ENCODE measurements at places on chromosomes 12 and 14. TPM values are rescaled to one million over a fixed set of nuclear protein-coding genes. Genes with fewer than 3 reads are reported as not detected.

DNA sequence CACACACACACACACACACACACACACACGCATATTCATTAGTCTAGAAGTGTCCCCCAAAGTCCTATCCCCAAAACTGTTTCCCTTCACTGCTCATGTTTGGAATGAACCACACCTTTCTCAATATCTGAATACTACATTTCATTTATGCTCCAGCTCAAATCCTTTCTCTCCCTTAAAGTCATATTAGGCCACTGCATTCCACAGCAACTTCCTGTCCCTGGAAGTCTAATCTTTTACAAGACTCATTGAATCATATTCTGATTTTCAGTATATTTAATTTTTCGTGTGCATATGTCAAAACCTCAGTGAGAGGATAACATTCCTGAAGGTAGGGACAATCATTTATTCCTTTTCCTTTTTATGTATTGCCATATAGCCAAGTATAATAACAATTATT is 155.6 kb upstream of the LMNTD1 start:
- no peak for DNase-seq

GRCh38 chr12:122327494-122328385 is 61.4 kb upstream of the VPS33A start:
- DNase-seq, result no peak

FAM186B gene
- total RNA-seq, result 0.72 TPM

NTN4 gene
- total RNA-seq, result 45.1 TPM

GRCh38 chr12:32896432-32897280 is at the start of gene PKP2:
Gene PKP2, minus strand, starts transcription at chr12:32896777. Its CDS starts 46 bp downstream, at chr12:32896731.
- DNase-seq, result peak; percentile 62

MYF5 gene
- total RNA-seq, result not detected

- no peak for DNase-seq
Observed at GRCh38 chr12:65171870-65172269, 2.5 kb downstream of the LEMD3 start.

FOXG1 gene
- under 0.01 TPM for total RNA-seq

DNA sequence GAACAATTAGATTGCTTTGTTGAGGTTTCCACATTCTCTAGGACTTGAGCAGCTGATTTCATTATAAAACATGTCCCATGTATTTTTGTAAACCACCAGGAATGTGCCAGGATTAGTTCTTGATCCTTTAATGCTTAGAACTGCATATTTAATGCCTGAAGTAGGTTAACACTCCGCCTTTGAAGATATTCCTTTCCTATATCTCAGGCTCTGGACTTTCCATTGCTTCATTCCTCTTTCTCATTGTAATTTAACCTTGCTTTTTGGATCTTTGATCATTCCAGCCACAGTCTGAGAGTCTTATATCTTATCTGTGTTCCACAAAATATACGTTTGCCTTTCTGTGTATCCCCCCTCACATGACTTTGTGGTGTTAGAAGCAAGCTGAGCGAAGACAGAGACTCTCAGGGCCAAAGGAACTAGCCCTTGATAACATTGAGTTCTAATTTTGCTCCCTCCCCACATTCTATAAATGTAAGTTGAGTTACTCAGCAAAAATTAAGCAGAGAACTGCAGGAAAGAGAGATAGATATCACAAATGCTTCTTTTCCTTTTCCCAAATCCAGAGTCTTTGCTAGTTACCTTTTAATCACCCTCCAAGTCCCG is 2.4 kb upstream of the CLEC1B start:
- DNase-seq, result peak; percentile 43

- DNase-seq, result no peak
Observed at GRCh38 chr12:14886271-14886670, 617 bp upstream of the MGP start.

TFCP2 gene
- 8.3 TPM for total RNA-seq

OR4E1 gene
- total RNA-seq, result not detected

TAS2R14 gene
- total RNA-seq, result 7.2 TPM

ABHD12B gene
- not detected for total RNA-seq

DNA sequence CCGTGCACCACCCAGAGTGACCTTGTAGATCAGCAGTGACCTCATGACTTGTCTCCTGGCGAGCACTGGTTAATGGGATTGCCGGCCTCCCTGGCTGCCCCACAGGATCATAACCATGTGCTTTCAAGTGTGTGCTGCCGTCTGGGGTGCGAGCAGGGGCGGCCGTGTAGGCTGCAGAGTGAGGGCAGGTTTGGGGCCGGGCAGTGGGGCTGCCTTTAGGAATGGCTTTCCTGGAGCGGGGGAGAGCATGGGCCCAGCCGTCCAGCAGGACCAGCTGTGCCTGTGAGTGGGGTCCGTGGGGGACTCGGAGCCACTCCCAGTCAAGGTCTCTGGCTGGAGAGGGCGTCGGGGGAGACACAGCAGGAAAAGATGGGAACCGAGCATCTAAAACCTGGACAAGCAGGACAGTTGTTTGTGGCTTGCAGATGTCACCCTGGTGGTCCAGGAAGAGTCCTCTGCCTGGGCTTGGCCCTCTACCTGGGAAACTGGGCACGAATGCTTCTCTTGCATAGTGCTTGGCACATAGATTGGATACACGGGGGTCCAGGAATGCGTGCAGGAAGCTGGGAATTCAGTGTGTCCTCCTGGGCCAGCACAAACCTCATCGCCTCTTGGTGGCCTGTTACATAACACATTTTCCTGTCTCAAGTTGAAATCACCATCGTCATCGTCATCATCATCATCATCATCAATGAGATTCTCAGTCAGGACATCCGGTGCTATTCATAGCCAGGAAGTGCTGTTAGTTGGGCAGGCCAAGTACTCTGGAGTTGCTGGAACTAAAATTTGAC is 96.0 kb downstream of the ADGRD1 start:
- peak; percentile 72 for DNase-seq

DNA sequence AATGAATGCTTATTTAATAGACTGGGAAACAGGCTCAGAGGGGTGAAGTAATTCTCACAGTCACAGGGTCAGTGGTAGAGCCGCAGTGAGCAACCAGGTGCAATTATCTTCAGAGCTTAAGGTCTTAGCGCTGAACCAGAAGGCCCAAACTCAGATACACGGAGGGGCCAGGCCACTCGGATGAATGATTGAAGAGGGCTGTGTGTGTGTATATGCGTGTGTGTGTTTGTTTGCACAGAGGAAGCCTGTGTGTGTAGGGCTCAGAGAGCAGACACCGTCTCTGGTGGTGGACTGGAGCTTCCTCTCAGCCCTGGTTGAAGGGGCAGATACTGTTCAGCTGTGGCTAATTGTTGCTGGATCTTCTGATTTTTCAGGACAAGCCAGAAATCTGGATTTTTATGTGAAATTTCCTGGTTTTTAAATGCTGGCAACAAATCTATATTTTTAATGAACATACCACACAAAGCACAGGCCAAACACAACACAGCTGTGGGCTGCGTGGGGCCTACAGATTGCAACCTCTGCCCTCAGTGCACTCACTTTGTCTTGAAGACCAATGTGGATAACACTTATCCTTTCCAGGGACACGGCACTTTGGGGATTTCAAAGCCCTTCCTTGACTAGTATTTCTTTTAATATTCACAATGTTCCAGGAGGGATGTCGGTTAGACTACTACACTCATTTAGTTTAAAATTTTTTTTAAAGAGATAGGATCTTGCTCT is 94.5 kb upstream of the NRXN3 start:
- DNase-seq, result no peak

GRCh38 chr12:122793685-122794106 is 19.3 kb downstream of the CCDC62 start:
- peak; percentile 91 for DNase-seq

- DNase-seq, result peak; percentile 65
Observed at GRCh38 chr12:57740656-57741412, 2.3 kb upstream of the AGAP2 start.

DNA sequence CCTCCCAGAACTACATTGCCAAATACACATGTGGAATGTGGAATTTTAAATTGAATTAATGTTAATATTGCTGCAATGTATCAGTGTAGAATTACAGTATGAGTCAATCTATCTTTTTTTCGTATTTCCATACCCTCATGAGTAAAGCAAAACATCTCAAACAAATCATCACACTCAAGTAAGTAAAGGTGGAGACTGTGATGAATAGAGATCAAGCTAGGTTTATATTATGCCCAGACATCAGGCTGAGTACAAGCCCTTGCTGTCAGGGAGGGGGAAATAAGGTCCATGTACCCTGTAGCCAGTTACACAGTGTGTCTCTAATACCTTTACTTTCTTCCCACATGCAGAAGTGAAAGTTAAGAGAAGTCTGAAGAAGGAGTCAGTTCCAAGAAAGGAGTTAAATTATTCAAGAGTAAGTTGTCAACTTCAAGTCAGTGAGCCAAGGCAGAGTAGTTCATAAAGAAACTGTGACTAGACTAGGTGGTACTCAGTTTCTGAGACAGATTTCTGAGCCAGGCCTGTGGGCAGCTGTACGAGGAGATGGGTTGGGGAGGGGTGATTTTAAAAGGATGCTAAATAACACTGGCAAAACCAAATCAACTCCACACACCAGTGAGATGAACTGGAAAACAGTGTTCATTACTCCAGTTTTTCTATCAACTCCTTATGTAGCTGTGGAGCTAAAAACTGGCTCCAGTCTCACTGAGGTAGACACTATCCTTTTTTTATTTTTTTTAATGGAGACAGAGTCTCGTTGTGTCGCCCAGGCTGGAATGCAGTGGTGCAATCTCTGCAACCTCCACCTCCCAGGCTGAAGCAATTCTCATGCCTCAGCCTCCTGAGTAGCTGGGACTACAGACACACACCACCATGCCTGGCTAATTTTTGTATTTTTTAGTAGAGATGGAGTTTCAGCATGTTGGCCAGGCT is 23.8 kb upstream of the STK38L start:
- peak; percentile 37 for DNase-seq

HOXC6 gene
- 5.6 TPM for total RNA-seq

- no peak for DNase-seq
Observed at GRCh38 chr14:89720076-89720687, 234.3 kb downstream of the EFCAB11 start.

RND1 gene
- 0.29 TPM for total RNA-seq

- DNase-seq, result peak; percentile 98
Observed at GRCh38 chr12:107317751-107318555, 224.6 kb upstream of the CRY1 start.

GRCh38 chr14:100839681-100840111 is 13.8 kb downstream of the MEG3 start:
- peak; percentile 32 for DNase-seq

OR4E2 gene
- total RNA-seq, result not detected

PIWIL1 gene
- total RNA-seq, result not detected

GRCh38 chr14:59318908-59319307 is 130.4 kb downstream of the DAAM1 start:
- no peak for DNase-seq

GRCh38 chr12:12180575-12180974 is 86.3 kb downstream of the LRP6 start:
- no peak for DNase-seq

GRCh38 chr12:6868211-6869048 is 1.1 kb downstream of the TPI1 start:
- peak; percentile 89 for DNase-seq

GRCh38 chr14:38973083-38973700 is 129.8 kb downstream of the SEC23A start:
- no peak for DNase-seq

DNA sequence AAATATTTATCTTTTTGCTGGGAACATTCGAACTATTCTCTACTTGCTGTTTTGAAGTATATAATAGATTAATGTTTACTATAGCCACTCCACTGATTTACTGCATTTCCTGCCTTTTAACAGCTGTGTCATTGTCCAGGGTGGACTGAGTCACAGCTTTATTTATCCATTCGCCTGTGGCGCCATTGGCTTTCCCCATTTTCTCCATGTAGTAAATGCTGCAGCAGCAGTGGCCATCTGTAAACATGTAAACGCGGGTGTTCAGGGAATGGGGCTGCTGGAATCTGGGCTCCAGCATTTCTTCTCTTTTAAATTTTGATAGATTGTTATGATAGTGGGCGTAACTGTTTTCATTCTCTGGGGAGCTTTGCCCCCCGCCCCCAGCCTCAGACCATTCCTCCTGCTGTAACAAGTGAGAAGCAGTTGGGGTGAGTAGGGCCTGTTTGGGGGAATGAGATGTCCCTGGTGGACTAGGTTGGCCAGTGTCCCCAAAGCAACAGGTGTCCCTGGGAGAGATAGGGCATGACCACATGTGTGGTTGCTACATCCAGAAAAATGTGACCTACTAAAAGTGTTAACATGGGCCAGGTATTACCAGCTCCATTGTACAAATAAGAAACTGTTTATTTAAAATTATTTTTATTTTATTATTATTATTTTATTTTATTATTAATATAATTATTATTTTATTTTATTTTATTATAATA is 32.9 kb downstream of the RIN3 start:
- DNase-seq, result no peak

GRCh38 chr12:119593578-119594398 is at the start of gene TMEM233:
Gene TMEM233, plus strand, starts transcription at chr12:119593774. Its CDS starts 75 bp downstream, at chr12:119593849.
- peak; percentile 45 for DNase-seq

HOXC4 gene
- 3.3 TPM for total RNA-seq

DNA sequence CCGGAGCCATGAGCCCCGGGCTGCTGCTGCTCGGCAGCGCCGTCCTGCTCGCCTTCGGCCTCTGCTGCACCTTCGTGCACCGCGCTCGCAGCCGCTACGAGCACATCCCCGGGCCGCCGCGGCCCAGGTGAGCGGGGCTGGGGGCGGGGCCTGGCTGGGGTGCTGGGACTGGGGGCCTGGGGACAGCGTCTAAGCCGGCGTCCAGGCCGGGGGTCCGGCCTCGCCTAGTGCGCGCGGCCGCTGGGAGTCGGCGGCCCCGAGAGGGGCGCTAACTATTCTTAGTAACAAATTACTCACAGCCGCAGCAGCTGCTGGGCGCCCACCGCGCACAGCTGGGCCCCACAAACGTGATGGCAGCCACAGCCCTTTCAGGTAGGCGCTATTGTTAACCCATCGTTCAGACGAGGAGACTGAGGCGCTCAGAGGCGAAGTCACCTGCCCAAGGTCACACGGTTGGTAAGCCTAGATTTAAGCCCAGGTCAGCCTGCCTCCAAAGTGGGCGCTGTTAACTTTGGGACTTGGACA is 374 bp downstream of the CYP46A1 start:
- DNase-seq, result peak; percentile 86

DNA sequence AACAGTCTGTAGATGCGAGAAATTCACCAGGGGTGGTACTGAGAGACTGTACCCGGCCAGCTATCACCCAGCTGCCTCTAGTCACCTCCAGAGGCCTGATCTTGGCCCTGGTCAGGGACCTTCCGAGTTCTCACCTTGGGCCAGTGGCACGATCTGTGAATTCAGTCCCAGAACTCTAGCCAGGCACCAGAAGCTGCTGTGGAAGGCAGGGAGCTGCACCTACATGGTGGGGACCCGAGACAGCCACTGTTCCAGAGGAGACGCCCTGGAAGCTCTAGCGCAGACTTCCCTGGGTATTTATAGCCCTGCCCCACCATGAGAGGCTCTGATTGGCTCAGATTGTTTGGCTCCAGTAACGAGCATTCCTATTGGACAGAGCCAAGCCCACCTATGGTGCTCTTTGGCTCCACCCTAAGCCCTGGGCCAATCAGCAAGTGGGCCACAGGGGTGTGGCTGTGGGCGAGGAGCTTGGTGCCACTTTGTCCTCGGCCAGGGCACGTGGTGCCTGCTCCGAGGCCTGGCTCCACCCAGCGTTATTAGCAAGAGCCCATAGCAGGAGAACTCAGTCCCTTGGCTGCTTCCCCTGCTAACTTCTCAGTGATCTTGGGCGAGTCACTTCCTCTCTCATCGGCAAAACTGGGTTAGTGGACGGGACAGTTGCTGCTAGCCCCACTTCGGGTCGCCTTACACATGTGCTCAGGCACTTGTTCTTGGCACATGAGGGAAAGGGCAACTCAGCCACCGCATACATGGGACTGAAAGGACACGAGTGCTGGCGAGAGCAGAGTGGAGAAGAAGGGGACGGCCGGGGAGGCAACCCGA is 89.0 kb upstream of the BCL11B start:
- peak; percentile 22 for DNase-seq

FAIM2 gene
- total RNA-seq, result 1.4 TPM

GRCh38 chr12:15830538-15830937 is 41.4 kb upstream of the EPS8 start:
- peak; percentile 52 for DNase-seq
